Activated naive CD8-positive, alpha-beta T cell treated with anti-CD3 and anti-CD28 coated beads for 36 hours (primary cell): ENCODE measurements at places on chromosomes 6 and 20.

GRCh38 chr6:41625442-41625841 is 12.8 kb upstream of the MDFI start:
- peaks cover 2% of the 10 kb centered on the region for H3K36me3 ChIP-seq
- DNase-seq: no peak
- no peak overlapping the region for H3K27ac ChIP-seq
- peaks cover 4% of the 10 kb centered on the region for H3K27me3 ChIP-seq

DNA sequence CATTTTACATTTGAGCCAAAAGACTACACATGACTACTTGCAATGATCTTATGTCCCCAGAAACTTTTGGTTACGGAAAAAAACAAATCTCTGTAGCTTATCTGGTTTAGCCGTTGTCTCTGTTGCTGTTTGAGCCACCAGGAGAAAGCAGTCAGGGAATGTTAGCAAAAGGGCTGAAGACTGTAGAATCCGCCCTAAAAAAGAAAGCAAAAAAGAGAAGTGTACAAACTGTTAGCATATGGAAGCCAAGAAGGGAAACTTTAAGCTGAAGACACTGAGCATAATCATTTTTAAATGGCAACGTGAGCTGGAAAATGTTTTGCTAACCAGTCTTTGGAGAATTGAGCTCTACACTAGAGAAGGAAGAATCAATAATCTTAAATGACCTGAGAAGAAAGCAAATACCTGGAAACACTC is 69.9 kb upstream of the MYLIP start:
- H3K4me3 ChIP-seq: no peak overlapping the region
- no peak for DNase-seq
- no peak overlapping the region for H3K27ac ChIP-seq
- H3K27me3 ChIP-seq: peaks cover 3% of the 10 kb centered on the region
- no peaks in the 10 kb centered on the region for H3K36me3 ChIP-seq
- no peaks in the 10 kb centered on the region for H3K4me1 ChIP-seq

DNA sequence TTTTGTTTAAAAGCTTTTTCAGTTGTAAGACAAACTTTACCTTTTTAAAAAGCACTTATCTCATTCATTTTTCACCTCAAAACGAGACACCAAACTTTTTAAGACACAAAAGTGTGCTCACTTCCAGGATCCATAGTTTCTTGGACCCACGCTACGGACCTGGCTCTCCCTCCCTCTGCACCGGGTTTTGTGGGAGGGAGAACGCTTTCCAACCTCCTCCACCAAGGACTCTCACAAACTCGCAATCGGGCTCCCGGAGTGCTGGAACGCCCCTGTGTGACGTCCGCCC is 436 bp downstream of the CAGE1 start:
- H3K27me3 ChIP-seq: no peaks in the 10 kb centered on the region
- peak overlapping the region; percentile 99 for H3K27ac ChIP-seq
- peaks cover 28% of the 10 kb centered on the region for H3K36me3 ChIP-seq
- peaks cover 43% of the 10 kb centered on the region for H3K4me1 ChIP-seq

DNA sequence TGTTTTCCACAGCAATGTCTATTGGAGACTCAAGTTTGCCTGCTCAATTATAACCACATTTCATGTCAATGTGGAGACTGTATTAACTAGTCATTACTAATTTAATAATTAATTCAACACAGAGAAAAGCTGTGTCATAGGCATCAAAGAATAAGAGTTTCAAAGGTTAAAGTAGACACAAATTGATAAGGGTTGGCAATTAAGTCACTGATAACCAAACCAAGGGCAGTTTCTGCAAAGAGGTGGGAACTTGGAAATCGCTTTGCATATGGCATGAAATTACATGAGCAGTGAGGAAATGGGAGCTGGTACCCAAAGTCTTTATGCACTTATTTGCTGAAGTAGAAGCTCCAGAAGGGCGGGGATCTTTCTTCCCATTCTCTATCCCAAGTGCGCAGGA is 34.2 kb downstream of the GCLC start:
- no peak for DNase-seq
- H3K27me3 ChIP-seq: no peaks in the 10 kb centered on the region
- H3K4me1 ChIP-seq: no peaks in the 10 kb centered on the region
- peaks cover 16% of the 10 kb centered on the region for H3K36me3 ChIP-seq
- no peak overlapping the region for H3K27ac ChIP-seq

- peaks cover 30% of the 10 kb centered on the region for H3K27me3 ChIP-seq
- H3K36me3 ChIP-seq: peaks cover 1% of the 10 kb centered on the region
- H3K27ac ChIP-seq: peak overlapping the region; percentile 76
- H3K4me1 ChIP-seq: peaks cover 19% of the 10 kb centered on the region
- DNase-seq: peak; percentile 70
- no peak overlapping the region for H3K4me3 ChIP-seq
Observed at GRCh38 chr6:38713812-38714211, 1.3 kb upstream of the DNAH8 start.

GRCh38 chr6:12575961-12576360 is 140.6 kb upstream of the PHACTR1 start:
- H3K27ac ChIP-seq: no peak overlapping the region
- H3K4me1 ChIP-seq: no peaks in the 10 kb centered on the region
- DNase-seq: no peak
- H3K36me3 ChIP-seq: no peaks in the 10 kb centered on the region
- no peaks in the 10 kb centered on the region for H3K27me3 ChIP-seq
- no peak overlapping the region for H3K4me3 ChIP-seq

GRCh38 chr6:13395272-13396237 is 67.2 kb upstream of the TBC1D7 start:
- H3K27me3 ChIP-seq: peaks cover 2% of the 10 kb centered on the region
- H3K27ac ChIP-seq: no peak overlapping the region
- DNase-seq: no peak
- peaks cover 9% of the 10 kb centered on the region for H3K4me1 ChIP-seq
- H3K36me3 ChIP-seq: no peaks in the 10 kb centered on the region

- peaks cover 9% of the 10 kb centered on the region for H3K36me3 ChIP-seq
- peak overlapping the region; percentile 1 for H3K27ac ChIP-seq
Observed at GRCh38 chr6:16316741-16317251, 78.4 kb downstream of the GMPR start.

- no peak overlapping the region for H3K27ac ChIP-seq
- no peak overlapping the region for H3K4me3 ChIP-seq
- H3K36me3 ChIP-seq: peaks cover 21% of the 10 kb centered on the region
- no peak for DNase-seq
Observed at GRCh38 chr6:105272786-105273185, 93.0 kb upstream of the POPDC3 start.

- H3K27ac ChIP-seq: no peak overlapping the region
- no peaks in the 10 kb centered on the region for H3K27me3 ChIP-seq
- no peak for DNase-seq
- H3K4me1 ChIP-seq: no peaks in the 10 kb centered on the region
Observed at GRCh38 chr6:95292011-95292410, 285.3 kb upstream of the MANEA start.

DNA sequence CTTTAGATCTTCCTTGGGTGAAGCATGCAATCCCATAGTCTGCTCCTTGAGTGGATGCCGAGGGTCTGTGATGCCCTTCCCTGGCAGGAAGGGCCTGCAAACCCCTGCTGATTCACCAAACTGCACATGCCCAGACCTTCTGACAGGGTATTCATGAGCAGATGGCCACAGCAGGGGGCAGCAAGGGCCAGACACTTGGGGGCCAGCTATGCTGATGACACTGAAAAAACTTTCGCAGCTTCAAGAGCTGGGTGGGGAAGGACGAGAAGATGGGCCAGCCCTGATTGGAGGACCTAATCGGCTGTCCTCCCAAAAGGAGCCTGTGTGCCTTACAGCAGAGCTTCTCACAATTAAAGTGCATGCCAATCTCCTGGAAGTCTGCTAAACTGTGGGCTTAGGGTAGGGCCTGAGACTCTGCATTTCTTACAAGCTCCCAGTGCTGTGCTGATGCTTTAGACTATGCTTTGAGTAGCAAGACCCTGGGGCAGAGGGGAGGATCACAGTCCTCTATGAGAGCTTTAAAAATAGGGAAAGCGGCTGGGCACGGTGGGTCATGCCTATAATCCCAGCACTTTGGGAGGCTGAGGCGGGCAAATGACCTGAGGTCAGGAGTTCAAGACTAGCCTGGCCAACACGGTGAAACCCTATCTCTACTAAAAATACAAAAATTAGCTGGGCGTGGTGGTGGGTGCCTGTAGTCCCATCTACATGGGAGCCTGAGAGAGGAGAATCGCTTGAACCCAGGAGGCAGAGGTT is 15.2 kb upstream of the GDAP1L1 start:
- peaks cover 8% of the 10 kb centered on the region for H3K4me1 ChIP-seq
- no peak for DNase-seq
- no peaks in the 10 kb centered on the region for H3K36me3 ChIP-seq
- no peak overlapping the region for H3K4me3 ChIP-seq

- H3K4me1 ChIP-seq: no peaks in the 10 kb centered on the region
- no peak overlapping the region for H3K4me3 ChIP-seq
- DNase-seq: no peak
- no peaks in the 10 kb centered on the region for H3K27me3 ChIP-seq
- no peak overlapping the region for H3K27ac ChIP-seq
Observed at GRCh38 chr6:56231827-56232226, 15.6 kb downstream of the COL21A1 start.

DNA sequence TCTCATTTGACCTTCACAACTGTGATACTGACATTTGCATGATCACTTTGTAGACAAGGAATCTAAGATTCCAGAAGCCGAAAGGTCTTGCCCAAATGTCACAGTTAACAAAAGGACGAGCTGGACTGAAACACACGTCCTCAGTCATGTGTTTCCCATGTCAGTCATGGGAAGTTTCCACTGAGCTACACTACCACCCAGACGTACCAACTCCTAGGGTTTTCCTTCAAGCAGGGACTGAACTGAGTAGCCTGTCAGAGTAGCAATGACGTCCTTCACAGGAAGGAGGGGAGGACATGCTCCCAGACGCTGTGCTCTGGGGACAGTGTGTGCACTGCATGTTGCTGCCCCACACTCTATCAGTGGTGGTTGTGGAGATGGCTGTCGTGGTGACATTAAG is 215.8 kb upstream of the SMLR1 start:
- no peak for DNase-seq
- no peaks in the 10 kb centered on the region for H3K27me3 ChIP-seq
- no peak overlapping the region for H3K4me3 ChIP-seq

DNA sequence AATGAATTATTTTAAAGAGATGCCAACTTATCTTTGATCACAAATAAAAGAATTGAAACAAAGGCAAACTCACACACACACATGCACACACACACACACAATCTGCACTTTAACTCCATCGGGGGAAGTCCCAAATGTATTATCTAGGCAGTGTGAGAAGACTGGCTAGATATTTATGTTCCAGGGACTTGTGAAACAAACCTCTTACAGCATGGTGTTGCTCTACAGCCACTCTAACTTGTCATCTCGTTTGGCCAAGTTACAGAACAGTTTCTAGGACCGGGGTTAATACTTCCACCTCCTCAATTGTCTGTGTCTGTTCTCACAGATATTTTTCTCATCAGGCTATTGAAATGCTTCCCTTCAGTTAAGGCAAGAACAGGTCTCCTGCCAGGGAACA is 855.0 kb downstream of the EPHA7 start:
- H3K27ac ChIP-seq: no peak overlapping the region
- H3K4me1 ChIP-seq: no peaks in the 10 kb centered on the region
- H3K27me3 ChIP-seq: no peaks in the 10 kb centered on the region
- DNase-seq: no peak

DNA sequence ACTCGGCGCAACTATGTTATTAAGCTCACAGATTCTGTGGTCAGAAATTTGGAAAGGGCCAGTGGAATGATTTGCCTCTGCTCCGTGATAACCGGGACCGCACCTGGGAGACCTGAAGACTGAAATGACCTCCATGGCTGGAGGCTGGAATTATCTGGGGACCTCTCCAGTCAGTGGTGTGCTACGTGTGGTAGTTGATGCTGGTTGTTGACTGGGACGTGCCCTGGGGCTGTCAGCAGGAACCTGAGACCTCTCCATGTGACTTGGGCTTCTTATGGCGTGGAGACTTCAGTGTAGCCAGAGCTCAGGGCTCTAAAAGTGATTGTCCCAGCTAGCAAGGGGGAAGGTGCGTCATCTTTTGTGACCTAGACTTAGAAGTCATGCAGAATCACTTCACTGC is 50.3 kb downstream of the CHMP4B start:
- peaks cover 23% of the 10 kb centered on the region for H3K4me1 ChIP-seq
- no peak overlapping the region for H3K4me3 ChIP-seq
- H3K27me3 ChIP-seq: no peaks in the 10 kb centered on the region
- H3K36me3 ChIP-seq: peaks cover 10% of the 10 kb centered on the region
- no peak overlapping the region for H3K27ac ChIP-seq

DNA sequence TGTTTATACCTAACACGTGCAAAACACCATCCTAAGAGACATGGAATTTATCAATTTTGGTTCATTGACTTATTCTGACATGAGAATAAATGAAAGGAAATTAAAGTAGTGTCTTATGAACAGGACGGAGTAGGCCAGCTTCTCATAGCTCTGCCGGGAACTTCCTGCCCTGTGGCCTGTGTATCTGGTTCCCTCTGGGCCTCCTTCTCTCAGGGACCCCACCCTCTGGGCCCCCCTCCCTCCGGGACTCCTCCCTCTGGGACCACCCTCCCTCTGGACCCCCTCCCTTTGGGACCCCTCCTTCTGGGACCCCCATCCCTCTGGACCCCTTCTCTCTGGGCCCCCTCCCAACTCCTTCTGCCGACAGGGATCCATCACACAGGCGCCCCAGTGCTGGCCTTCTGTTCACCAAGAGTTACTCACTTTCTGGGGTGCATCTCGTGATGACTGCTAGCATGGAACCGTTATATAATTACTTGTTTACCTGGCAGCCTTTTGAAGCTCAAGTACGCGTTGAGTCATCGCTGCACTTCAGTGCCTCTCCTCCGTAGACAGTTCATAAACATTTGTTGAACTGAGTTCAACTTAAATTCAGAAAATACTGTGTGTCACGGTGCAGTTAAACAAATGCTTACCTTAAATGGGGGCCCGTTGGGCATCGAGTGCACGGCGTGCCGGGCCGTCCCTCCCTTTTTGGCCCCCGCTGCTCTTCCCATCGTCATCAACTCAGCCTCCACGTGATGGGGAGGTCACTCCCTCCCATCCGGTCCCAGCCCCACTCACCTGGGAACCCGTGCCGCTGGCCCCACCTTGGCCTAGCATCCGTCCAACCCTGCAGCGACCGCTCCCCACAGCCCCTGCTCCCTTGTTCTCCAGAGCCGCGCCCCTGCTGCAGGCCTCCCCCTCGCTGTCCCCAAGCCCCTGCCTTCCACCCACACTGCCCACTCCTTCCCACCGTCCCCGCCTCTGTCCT is 8.1 kb downstream of the CCR6 start:
- H3K4me3 ChIP-seq: no peak overlapping the region
- H3K27me3 ChIP-seq: no peaks in the 10 kb centered on the region
- H3K36me3 ChIP-seq: no peaks in the 10 kb centered on the region
- no peak overlapping the region for H3K27ac ChIP-seq
- H3K4me1 ChIP-seq: peaks cover 5% of the 10 kb centered on the region

DNA sequence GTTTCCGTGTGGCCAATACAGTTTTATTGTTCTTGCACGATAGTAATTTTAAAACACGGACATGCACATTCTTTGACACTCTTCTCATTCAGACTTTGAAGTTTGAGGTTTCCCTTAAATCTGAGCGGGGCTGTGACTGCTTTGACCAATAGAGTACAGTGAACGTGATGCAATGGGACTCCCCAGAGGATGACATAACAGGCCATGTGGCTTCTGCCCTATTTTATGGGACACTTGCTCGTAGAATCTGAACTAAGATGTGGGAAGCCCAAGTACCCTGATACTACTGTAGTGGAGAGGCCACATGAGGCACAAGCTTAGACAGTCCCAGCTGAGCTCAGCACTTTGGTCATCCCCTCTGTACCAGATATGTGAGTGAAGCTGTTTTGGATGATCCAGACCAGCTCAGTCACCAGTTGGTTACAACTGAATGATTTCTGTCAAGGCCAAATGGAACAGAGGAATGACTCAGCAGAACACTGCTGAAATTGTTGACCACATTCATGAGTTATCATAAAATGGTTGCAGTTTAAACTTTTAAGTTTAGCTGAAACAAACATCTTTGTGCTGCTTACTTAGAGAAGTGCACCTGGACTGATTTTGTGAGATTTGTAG is 279.4 kb downstream of the RFPL4B start:
- H3K27me3 ChIP-seq: no peaks in the 10 kb centered on the region
- H3K4me3 ChIP-seq: no peak overlapping the region
